Inflammatory macrophage treated with lipopolysaccharide for 4 hours (primary cell): ENCODE measurements at places on chromosomes 12 and 14.
A peak's percentile ranks its signal among the peaks of the same experiment; 100 is the strongest.

- no peak for DNase-seq
Observed at GRCh38 chr14:96105089-96105925, 66.1 kb downstream of the C14orf132 start.

GRCh38 chr14:54682578-54682977 lies 115.7 kb downstream of the SAMD4A start:
- no peak for DNase-seq

DNA sequence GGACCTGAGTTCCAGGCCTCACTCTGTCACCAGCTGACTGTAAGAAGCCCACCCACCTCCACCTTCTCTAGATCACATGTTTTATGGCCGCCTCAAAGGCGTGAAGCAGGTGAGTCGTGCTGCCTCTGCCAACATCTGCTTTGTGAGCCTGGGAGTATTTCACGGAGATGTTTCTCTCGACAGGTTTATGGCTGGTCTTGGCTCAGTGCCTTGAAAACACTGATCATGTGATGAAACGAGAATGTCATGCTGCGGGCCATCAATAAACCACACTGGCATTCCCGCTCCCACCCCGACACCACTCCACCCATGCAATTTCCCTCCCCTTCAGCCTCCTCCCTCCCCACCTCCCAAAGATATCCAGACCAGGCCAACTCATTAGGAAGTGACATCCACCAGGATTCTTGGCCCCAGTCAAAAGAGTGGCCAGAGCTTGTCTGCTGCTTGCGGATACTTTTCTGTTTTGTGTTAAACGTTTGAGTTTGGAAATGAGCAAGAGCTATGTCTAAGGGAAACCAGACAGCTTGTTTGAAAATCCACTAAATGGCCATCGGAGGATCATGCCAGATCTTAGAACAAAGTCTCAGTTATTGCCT lies 53.8 kb upstream of the NTF3 start:
- DNase-seq = no peak

GRCh38 chr12:15268927-15269552 lies 47.8 kb upstream of the RERG start:
- peak; percentile 56 for DNase-seq
